Karpas-422 (cell line): ENCODE measurements at places on chromosomes 5 and 9. TPM values are rescaled to one million over a fixed set of nuclear protein-coding genes. Genes with fewer than 3 reads are reported as not detected.

Gene IDNK
- total RNA-seq = 14.3 and 18.8 TPM in 2 replicates

Gene FBP2
- not detected in 2 replicates for total RNA-seq

Gene FBP1
- total RNA-seq = not detected in 2 replicates

Gene SLC36A3
- not detected in 2 replicates for total RNA-seq

Gene SLC1A1
- not detected in 2 replicates for total RNA-seq

Gene COL23A1
- 5.7 and 7.6 TPM in 2 replicates for total RNA-seq

DNA sequence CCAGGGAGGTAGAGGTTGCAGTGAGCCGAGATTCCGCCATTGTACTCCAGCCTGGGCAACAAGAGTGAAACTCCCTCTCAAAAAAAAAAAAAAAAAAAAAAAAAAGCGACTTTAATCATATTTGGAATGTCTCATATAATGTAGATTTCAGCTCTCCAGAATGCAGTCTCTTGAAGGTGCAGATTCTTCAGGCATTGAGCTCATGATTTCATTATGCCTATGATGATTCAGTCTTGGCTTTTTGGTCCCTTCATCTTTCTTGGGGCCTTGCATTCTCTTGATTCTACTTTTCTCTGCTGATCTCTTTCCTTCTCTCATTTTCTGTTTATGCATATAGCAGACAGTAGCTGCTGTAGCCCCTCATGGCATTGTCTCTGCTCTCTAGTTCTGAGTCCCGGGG, 22.9 kb downstream of the KDM4C start:
- DNase-seq = no peak

- no peak for DNase-seq
Measured at GRCh38 chr9:120720404-120720803, 6.1 kb upstream of the MEGF9 start.

DNA sequence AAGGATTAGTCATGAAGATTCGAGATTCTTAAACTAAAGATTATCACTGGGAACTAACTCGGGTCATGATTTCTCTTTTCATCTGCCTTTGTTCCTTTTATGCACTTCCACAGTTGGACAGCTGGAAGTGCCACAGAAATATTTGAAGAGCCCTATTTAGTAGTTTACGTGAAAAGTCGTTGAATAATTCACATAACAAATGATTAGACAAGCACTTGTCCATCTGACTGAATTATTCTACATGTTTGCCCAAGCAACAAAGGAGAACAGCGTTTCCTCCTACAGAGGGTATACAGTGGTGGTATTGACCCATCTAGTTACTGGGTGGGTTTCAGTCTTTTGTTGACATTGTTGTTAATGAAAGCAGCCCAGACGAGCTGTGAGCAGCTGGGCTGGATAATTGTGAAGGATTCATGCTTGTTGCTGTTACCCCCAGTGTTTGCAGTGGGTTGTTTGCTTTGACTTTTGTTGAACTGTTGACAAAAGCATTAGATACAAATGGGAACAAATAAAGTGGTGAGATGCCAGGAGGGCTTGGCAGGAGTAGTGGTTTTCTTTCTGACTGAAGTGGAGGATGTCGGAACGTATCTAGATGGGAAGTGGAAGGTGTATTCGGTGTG, 96.2 kb downstream of the TLE4 start:
- no peak for DNase-seq

GRCh38 chr9:93819905-93820304, 135.2 kb downstream of the BARX1 start:
- no peak for DNase-seq

DNA sequence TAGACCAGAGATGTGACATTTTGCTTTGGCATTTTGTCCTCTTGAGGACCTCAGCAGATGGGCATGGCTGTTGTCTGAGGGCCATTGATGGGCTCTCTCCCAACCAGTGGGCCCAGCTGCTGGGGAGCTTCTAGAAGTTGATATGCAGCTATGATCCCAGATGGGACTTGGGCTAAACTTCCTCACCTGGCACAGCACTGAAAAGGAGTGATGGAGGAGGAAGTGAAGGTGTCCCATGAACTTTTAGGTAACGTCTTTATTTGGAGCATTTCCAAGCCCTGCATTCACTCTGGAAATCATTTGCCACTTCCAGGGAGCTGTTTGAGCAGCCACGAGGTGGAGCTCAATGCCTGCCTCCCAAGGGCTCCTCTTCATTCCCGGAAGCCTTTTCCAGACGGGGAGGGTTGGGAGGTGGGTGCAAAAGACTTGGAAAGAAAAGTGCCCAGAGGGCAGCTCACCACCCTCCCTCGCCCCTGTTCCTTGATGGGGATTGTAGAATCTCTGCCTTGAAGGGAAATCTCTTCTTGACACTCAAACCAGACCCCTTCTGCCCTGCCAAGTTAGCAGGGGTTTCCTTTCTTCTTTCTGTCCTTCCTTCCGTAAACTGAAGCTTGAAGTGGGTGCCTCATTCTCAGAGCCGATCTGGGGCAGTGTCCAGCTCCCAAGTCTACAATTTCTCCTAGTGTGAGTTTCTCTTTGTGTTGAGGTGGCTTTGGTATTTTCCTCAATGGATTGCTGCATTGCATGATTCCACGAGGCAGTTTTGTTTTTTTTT, 18.1 kb upstream of the NEUROG1 start:
- DNase-seq = no peak

DNA sequence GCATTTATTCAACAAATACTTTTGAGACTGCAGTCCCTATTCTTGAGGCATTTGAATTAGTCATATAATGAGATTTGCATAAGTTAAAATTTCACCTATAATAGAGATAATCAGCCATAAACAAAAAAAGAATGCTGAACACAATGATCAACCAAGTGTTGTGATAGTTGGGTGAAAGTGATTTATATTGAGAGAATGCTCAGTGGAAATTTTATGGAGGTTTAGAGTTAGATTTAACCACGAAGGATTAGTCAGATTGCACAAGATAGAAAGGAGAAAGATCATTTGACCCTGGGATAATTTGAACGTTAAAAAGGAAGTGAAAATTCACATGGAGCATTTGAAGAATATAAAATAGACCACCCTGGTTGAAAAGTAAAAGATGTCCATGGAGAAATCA, 356.2 kb downstream of the NPR3 start:
- no peak for DNase-seq

DNA sequence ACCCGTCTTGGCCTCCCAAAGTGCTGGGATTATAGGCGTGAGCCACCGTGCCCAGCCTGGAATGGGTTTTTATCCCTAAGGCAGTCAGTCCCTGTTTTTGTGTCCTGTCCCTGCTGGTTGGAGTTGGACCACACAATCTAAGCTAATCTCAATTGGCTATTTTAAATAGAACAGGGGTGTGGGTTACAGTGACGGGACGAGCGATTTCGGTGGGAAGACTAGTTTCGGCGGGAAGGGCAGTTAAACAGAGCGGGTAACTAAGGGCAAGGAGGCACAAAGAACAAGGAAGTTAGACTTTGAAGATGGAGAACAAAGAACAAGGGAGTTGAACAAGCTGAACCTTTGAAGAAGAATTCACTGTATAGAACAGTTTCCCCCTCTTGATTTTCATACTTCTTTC, 1.4 kb downstream of the GTF3C5 start:
- no peak for DNase-seq

- DNase-seq = no peak
Measured at GRCh38 chr5:170536525-170536924, 32.7 kb downstream of the KCNIP1 start.

DNA sequence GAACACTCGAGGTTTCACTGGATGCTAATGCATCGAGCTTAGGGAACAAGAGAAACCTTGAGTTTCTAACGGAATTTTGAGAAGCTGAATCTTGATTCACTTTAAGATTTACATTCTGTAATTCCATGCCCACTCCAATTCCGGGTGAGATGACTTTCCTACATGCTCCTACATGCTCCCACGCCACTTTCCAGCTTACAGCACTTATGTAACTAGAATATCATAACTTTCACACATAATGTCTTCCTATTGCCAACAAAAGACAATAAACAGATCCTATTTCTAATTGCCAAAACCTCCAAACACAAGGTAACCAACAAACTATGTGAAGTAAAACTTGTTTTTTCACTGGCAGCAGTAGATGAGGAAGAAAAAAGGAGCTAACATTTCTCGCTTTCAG, 72.9 kb downstream of the ECPAS start:
- no peak for DNase-seq

DNA sequence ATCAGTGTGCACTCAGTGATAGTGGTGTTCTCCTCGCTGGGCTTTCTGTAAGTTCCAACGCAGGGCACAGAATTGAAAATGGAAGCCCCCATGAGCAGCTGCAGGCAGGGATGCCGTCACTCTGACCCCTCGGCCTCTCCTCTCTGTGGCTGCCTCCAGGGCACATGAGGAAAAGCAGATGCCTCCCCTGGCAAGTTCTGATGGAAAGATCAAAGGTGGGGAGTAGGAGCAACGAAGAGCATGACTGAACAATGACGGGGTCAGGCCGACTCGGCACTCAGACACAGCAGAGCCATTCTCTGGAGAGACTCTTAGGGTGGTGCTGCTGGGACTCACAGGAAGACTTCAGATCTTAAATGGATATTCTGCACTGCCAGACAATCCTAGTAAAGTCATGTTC, 65.6 kb upstream of the CKMT2 start:
- DNase-seq = no peak

- DNase-seq = no peak
Measured at GRCh38 chr5:132010989-132011621, 353 bp downstream of the ACSL6 start.
